ENCODE measurements at places on chromosomes 2 and 18. TPM values are rescaled to one million over a fixed set of nuclear protein-coding genes. Genes with fewer than 3 reads are reported as not detected.

SCN9A gene
- polyA plus RNA-seq, result 1.5 TPM

DNA sequence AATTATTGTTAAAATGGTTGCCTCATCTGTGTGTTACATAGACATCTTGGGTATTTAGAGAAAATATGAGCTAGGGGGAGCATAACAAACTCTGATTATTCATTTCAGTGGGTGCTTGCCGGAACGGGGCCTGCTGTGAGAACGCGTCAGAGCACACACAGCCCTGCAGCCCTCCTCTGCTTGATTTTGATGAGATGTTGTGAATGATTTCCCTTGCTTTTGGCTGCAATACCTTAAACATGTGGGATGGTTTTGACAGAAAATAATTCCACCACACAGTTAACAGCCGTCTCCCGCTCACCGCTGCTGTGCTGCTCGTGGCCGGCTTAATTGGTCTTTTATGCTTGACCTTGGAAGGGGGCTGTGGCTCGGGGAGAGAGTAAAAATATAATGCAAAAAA lies 49.9 kb upstream of the TXNDC2 start:
- no peak for DNase-seq

GRCh38 chr2:164928101-164928673 lies 27.1 kb downstream of the SLC38A11 start:
- no peak for DNase-seq

- no peak for DNase-seq
Observed at GRCh38 chr2:41483982-41484857, 563.6 kb upstream of the PKDCC start.

GRCh38 chr2:227473122-227473461 lies 1.1 kb downstream of the AGFG1 start:
- DNase-seq, result no peak

GRCh38 chr2:15307526-15307925 lies 253.6 kb downstream of the NBAS start:
- DNase-seq, result no peak

DNA sequence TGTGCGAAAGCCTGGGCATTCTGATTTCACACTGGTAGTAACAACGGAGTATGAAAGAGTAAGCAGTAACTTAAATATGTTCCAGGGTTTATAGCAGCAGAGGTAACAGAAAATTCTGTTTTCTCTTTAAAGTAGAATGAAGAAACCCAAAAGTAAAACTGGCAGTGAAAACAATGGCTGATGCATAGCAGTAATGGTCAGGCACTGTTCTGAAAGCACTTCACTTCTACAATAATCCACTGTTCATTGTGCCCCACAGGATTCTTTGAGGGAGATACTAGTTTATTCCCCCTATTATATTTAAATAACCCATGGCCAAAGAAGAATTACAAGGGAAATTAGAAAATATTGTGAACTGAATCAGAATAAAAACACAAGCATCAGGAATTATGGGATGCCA lies 9.3 kb upstream of the DNAJC10 start:
- no peak for DNase-seq

DNA sequence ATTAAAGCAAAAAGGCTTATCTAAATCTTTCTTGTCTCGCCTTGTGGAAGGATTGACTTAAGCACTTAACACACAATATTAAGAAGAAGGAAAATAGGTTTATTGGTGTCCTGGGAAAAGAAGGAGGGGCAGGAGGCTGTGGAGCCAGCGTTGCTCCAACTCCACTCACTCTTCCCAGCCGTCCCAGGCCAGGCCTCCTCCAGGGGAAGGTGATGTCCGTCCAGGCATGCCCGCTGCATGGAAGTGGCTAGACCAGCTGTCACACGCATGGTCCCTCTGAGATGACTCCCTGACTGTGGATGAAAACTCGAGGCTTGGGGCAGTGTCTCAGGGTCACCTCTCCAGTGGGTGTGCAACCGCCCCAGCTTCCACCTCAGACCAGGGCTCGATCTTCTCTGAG lies 281.1 kb downstream of the GALR1 start:
- DNase-seq, result no peak

DNA sequence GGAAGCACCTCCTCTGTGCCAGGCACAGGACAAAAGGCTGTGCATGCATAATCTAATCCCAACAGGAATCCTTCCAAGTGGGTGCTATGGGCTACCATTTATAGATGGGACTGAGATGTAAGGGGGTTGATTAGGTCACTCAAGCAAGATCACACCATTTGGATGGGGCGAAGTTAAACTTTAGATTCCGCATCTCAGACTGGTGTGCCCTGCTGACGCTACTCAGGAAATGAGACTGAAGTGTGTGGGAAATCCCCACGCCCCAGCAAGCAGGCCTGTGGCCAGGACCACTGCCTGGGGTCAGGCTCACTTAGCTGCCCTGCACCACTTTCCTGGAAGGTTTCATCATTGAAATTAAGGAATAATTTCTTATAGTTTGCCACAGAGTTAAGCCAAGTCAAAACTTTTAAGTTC lies 70.5 kb upstream of the PPP1CB start:
- no peak for DNase-seq

GRCh38 chr2:99695130-99695943 lies 205.5 kb upstream of the REV1 start:
- DNase-seq, result no peak

All from right renal cortex interstitium (tissue), 3 donors.